Epithelial cell of alveolus of lung (primary cell): ENCODE measurements at places on chromosomes 5 and 9. TPM values are rescaled to one million over a fixed set of nuclear protein-coding genes. Genes with fewer than 3 reads are reported as not detected.

The CSF1R gene
- under 0.01 TPM in 1 of 2 replicates, not detected in the other for total RNA-seq

The AMBP gene
- not detected in 2 replicates for total RNA-seq

The CCNO gene
- 0.65 TPM in 1 of 2 replicates, not detected in the other for total RNA-seq

The FBXO38 gene
- total RNA-seq = 25.7 and 51.1 TPM in 2 replicates

The GZMA gene
- not detected in 2 replicates for total RNA-seq

The PIP5K1B gene
- total RNA-seq = under 0.01 TPM in 1 of 2 replicates, not detected in the other

The SPEF2 gene
- 1.8 and 5.4 TPM in 2 replicates for total RNA-seq

The RASGRF2 gene
- total RNA-seq = 7.5 and 14.2 TPM in 2 replicates

The COL15A1 gene
- 11.3 and 18.0 TPM in 2 replicates for total RNA-seq

The PCDHGC5 gene
- total RNA-seq = 0.78 and 1.1 TPM in 2 replicates

The ST8SIA4 gene
- 3.1 and 4.1 TPM in 2 replicates for total RNA-seq

The ALDH7A1 gene
- total RNA-seq = 24.4 and 31.3 TPM in 2 replicates

The C5orf46 gene
- 2.3 TPM in 1 of 2 replicates, not detected in the other for total RNA-seq

The FAXDC2 gene
- total RNA-seq = 3.6 and 28.8 TPM in 2 replicates

The PAEP gene
- 0.65 TPM in 1 of 2 replicates, not detected in the other for total RNA-seq

The GTF3C4 gene
- 11.4 and 16.4 TPM in 2 replicates for total RNA-seq

The CERCAM gene
- total RNA-seq = 99.9 and 144 TPM in 2 replicates

The CARD9 gene
- total RNA-seq = 1.2 and 4.7 TPM in 2 replicates

The DND1 gene
- total RNA-seq = 0.26 and 0.64 TPM in 2 replicates

The PHYHD1 gene
- total RNA-seq = 11.9 and 16.9 TPM in 2 replicates

The BSPRY gene
- total RNA-seq = 0.26 TPM in 1 of 2 replicates, not detected in the other

The CDX1 gene
- total RNA-seq = 0.78 TPM in 1 of 2 replicates, not detected in the other

The RAPGEF6 gene
- 8.0 TPM in 2 replicates for total RNA-seq

The SLC34A3 gene
- total RNA-seq = not detected in 2 replicates

The NTRK2 gene
- not detected in 2 replicates for total RNA-seq

The PFN3 gene
- not detected in 2 replicates for total RNA-seq

The NUTM2G gene
- not detected in 2 replicates for total RNA-seq

The CA9 gene
- total RNA-seq = 6.7 and 52.0 TPM in 2 replicates

The INSL6 gene
- not detected in 2 replicates for total RNA-seq

The AK8 gene
- 0.13 and 0.88 TPM in 2 replicates for total RNA-seq

The NFIB gene
- total RNA-seq = 20.4 and 25.9 TPM in 2 replicates

The CRB2 gene
- not detected in 2 replicates for total RNA-seq

The SMIM33 gene
- total RNA-seq = not detected in 2 replicates

The GPR150 gene
- 0.80 and 1.0 TPM in 2 replicates for total RNA-seq

The HTR4 gene
- not detected in 2 replicates for total RNA-seq

The AFF4 gene
- total RNA-seq = 38.5 and 44.4 TPM in 2 replicates

The IL5 gene
- total RNA-seq = not detected in 2 replicates

The GGTA1 gene
- not detected in 2 replicates for total RNA-seq

The ZER1 gene
- 20.2 and 56.1 TPM in 2 replicates for total RNA-seq

The FAM200C gene
- total RNA-seq = 4.0 and 9.3 TPM in 2 replicates

The ARL14EPL gene
- total RNA-seq = 0.24 TPM in 1 of 2 replicates, not detected in the other

The PNPLA7 gene
- 0.13 and 0.32 TPM in 2 replicates for total RNA-seq

The MLANA gene
- total RNA-seq = not detected in 2 replicates

The ERAP2 gene
- total RNA-seq = 2.8 and 8.1 TPM in 2 replicates

The C9orf85 gene
- 11.5 and 22.2 TPM in 2 replicates for total RNA-seq

The MEIKIN gene
- not detected in 2 replicates for total RNA-seq

The CD274 gene
- total RNA-seq = 2.5 and 3.7 TPM in 2 replicates

The TOR1B gene
- total RNA-seq = 26.8 and 28.8 TPM in 2 replicates

The FOXD1 gene
- total RNA-seq = 13.2 and 18.0 TPM in 2 replicates

The PALM2AKAP2 gene
- 11.9 and 16.3 TPM in 2 replicates for total RNA-seq

The CXCL14 gene
- not detected in 2 replicates for total RNA-seq

The PCDHB12 gene
- 0.08 TPM in 1 of 2 replicates, not detected in the other for total RNA-seq

The PCDHGB4 gene
- total RNA-seq = 3.7 and 9.3 TPM in 2 replicates

The FBXL7 gene
- total RNA-seq = 7.0 and 16.7 TPM in 2 replicates

The UIMC1 gene
- total RNA-seq = 18.6 and 26.3 TPM in 2 replicates

The TTC39B gene
- 5.0 and 8.3 TPM in 2 replicates for total RNA-seq

The IFNK gene
- not detected in 2 replicates for total RNA-seq

The TAS2R1 gene
- not detected in 2 replicates for total RNA-seq

The RGS7BP gene
- under 0.01 TPM in 1 of 2 replicates, not detected in the other for total RNA-seq
